Mesenteric fat pad (tissue), 1 donor: ENCODE measurements at places on chromosomes 7 and 10. TPM values are rescaled to one million over a fixed set of nuclear protein-coding genes. Genes with fewer than 3 reads are reported as not detected.

DNA sequence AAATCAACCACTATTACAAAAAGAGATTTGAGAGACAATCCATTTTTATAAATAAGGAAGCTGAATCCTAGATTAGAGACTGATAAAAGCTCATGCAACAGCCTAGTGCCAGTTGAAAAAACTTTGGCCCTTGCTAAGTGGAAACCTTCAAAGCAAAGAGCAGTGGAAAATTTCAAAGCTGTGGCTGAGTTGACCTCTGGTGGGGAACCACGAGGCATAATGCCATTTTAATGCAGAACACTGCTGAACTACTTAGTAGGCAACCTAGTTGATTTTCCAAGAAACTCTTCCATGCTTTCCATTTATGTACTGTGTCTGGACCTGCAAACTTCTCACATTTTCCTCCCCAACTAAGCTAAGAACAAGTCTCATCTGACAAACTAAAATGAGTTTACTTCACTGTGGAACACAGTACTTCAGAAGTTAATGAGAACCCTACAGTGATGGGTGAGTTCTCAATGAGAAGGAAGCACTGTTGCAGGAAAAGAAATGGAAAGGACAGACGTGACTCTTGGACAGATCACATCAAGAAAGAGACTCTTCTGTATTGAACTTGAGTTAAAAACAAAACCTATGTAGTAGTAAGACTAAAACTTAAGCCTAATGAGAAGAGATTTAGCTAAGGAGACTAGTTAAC lies 19.5 kb downstream of the FZD9 start:
- no peak for DNase-seq

DNA sequence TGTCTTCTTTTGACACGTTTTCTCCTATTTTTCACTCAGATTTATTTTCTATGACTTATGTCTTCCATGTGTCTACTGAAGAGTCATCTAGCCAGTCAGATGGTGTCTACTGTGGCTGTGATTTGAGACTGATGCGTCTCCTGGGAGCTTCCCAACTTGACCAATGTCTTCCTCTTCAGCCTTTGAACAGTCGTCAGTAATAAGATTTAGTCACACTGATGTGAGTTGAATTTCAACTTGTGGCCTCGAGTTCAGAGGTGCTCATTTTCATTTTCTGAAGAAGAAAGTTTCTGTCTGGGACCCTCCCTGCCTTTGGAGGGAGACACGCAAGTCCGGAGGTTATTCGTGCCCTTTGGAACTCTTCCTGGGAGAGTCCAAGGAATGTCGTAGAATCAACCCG lies 221.9 kb upstream of the INHBA start:
- DNase-seq, result no peak

- DNase-seq, result no peak
Measured at GRCh38 chr7:94996369-94996768, 89.0 kb downstream of the PPP1R9A start.

DNA sequence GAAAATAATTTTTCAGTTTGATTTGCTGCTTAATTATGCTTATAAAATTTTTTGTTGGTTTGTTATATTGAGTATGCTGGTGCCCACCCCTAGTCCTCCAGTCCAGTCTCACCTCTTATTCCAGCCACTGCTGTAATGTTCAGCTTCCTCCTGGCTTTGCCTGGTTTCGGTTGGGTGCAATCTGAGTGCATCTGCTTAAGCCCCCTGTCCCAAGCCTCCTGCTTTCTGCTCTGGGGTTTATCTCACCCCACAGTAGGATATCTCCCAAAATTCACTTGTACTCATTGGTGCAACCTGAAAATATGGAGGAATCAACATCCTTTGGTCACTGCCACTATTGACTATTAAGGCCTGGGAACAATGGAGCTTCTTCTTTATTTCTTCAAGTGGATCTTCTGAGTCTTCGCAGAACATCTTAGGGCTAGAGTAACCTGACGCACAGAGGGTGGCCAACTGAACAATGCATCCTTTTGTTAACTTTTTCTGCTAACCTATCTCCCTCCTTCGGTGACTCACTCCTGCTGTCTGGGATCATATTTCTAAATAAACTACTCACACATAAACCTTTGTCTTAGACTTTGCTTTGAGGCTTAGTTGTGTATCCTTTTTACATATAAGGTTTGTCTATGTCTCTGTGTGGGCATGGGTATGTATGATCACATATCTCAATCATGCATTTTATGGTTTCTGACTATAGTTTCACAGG lies 19.1 kb upstream of the SOSTDC1 start:
- DNase-seq, result no peak

The OR13A1 gene
- total RNA-seq, result not detected

GRCh38 chr7:40586197-40586596 lies 451.4 kb downstream of the SUGCT start:
- no peak for DNase-seq
